Dermis lymphatic vessel endothelial cell (primary cell): ENCODE measurements at places on chromosomes 16 and 17. TPM values are rescaled to one million over a fixed set of nuclear protein-coding genes. Genes with fewer than 3 reads are reported as not detected.

PLD6 gene
- total RNA-seq, result 1.2 and 4.0 TPM in 2 replicates

TUBB3 gene
- 38.1 and 51.7 TPM in 2 replicates for total RNA-seq

FNDC8 gene
- total RNA-seq, result not detected in 2 replicates

COTL1 gene
- total RNA-seq, result 77.5 and 228 TPM in 2 replicates

PRM3 gene
- not detected in 2 replicates for total RNA-seq

TBC1D3I gene
- total RNA-seq, result 0.11 TPM in 1 of 2 replicates, not detected in the other

KCNAB3 gene
- 0.11 and 0.17 TPM in 2 replicates for total RNA-seq

ABCA3 gene
- total RNA-seq, result 11.4 and 20.8 TPM in 2 replicates

IRX6 gene
- total RNA-seq, result not detected in 2 replicates

PDILT gene
- total RNA-seq, result not detected in 2 replicates

TLCD2 gene
- total RNA-seq, result 1.6 and 3.4 TPM in 2 replicates

TEKT5 gene
- 0.26 TPM in 1 of 2 replicates, not detected in the other for total RNA-seq

SPPL2C gene
- not detected in 2 replicates for total RNA-seq

LPO gene
- under 0.01 TPM in 1 of 2 replicates, not detected in the other for total RNA-seq

AANAT gene
- total RNA-seq, result 0.09 TPM in 1 of 2 replicates, not detected in the other

EPX gene
- total RNA-seq, result not detected in 2 replicates

KRTAP1-5 gene
- total RNA-seq, result not detected in 2 replicates

SDR42E2 gene
- 0.17 and 0.43 TPM in 2 replicates for total RNA-seq

OTOP2 gene
- not detected in 2 replicates for total RNA-seq

ATP1B2 gene
- total RNA-seq, result not detected in 2 replicates

ALOX12B gene
- not detected in 2 replicates for total RNA-seq

EFCAB13 gene
- 11.4 and 13.1 TPM in 2 replicates for total RNA-seq

KRT24 gene
- not detected in 2 replicates for total RNA-seq

RNF222 gene
- not detected in 2 replicates for total RNA-seq

OR1F1 gene
- total RNA-seq, result not detected in 2 replicates

CD300H gene
- total RNA-seq, result not detected in 2 replicates

ITPRIPL2 gene
- 28.7 and 32.4 TPM in 2 replicates for total RNA-seq

PKD1 gene
- total RNA-seq, result 18.9 and 20.3 TPM in 2 replicates

GALR2 gene
- total RNA-seq, result 0.09 and 0.11 TPM in 2 replicates

GP1BA gene
- total RNA-seq, result not detected in 2 replicates

ARHGAP44 gene
- total RNA-seq, result 0.43 and 0.65 TPM in 2 replicates

ITGAD gene
- not detected in 2 replicates for total RNA-seq

KCNJ18 gene
- total RNA-seq, result not detected in 2 replicates

RNF112 gene
- 0.34 and 0.54 TPM in 2 replicates for total RNA-seq

C17orf113 gene
- 0.22 and 0.26 TPM in 2 replicates for total RNA-seq

CFAP119 gene
- total RNA-seq, result 0.54 and 1.1 TPM in 2 replicates

GAST gene
- not detected in 2 replicates for total RNA-seq

SYCE1L gene
- total RNA-seq, result 2.8 and 2.9 TPM in 2 replicates

PMP22 gene
- 20.2 and 25.3 TPM in 2 replicates for total RNA-seq

PTX4 gene
- 0.11 and 0.17 TPM in 2 replicates for total RNA-seq

HOXB3 gene
- total RNA-seq, result 1.7 and 5.7 TPM in 2 replicates

KRT20 gene
- total RNA-seq, result not detected in 2 replicates

TRIM47 gene
- total RNA-seq, result 37.6 and 61.4 TPM in 2 replicates

KRTAP4-5 gene
- not detected in 2 replicates for total RNA-seq

SLC2A4 gene
- total RNA-seq, result 0.69 and 1.6 TPM in 2 replicates

CDH13 gene
- 169 and 208 TPM in 2 replicates for total RNA-seq

KRTAP9-1 gene
- total RNA-seq, result not detected in 2 replicates

HEATR9 gene
- not detected in 2 replicates for total RNA-seq
